ENCODE measurements at places on chromosomes 11 and 22.

- DNase-seq, result peak; percentile 49
These were observed at the start of gene MMP7 for GRCh38 chr11:102530558-102530957. Gene MMP7, minus strand, starts transcription at chr11:102530747. Its CDS starts 47 bp downstream, at chr11:102530700.

- DNase-seq, result peak; percentile 36
These were observed at the start of gene BIK for GRCh38 chr22:43110444-43110926. Gene BIK, plus strand, starts transcription at chr22:43110750. Its CDS starts 13,273 bp downstream, at chr22:43124023.

DNA sequence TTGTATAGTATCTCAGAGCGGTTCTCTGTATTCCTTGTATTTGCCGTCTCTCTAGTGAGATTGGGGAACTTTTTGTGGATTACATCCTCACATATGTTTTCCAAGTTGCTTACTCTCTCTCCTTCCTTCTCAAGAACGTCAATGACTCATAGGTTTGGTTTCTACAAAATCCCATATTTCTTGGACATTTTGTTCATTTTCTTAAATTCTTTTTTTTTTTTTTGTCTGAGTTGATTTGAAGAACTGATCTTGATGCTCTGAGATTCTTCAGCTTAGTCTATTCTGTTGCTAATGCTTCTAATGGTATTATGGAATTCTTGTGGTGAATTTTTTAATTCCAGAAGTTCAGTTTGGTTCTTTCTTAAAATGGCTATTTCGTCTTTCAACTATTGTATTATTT, 28.4 kb upstream of the SLN start:
- DNase-seq, result no peak

- no peak for DNase-seq
These were observed 155.5 kb upstream of the DDI1 start for GRCh38 chr11:103880968-103881367.

- DNase-seq, result peak; percentile 77
These were observed 375.0 kb downstream of the NTM start for GRCh38 chr11:131745405-131745804.

DNA sequence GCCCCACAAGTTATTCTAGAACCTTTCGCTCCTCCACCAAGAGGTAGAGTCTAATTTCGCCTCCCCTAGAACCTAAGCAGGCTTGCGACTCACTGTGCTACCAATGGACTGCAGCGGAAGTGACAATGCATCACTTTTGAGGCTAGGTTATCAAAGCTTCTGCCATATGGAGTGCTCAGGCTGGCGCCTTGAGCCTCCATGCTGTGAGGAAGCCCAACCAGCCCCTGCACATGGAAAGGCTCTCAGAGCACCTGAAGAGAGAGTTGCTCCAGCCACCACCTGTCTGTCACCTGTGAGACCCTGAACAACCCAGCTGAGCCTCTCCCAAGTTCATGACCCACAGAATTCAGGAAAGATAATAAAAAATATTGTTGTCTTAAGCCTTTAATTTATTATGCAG, 29.3 kb upstream of the CBX7 start:
- no peak for DNase-seq

GRCh38 chr11:83410605-83411565, 124.7 kb upstream of the CCDC90B start:
- DNase-seq, result no peak

DNA sequence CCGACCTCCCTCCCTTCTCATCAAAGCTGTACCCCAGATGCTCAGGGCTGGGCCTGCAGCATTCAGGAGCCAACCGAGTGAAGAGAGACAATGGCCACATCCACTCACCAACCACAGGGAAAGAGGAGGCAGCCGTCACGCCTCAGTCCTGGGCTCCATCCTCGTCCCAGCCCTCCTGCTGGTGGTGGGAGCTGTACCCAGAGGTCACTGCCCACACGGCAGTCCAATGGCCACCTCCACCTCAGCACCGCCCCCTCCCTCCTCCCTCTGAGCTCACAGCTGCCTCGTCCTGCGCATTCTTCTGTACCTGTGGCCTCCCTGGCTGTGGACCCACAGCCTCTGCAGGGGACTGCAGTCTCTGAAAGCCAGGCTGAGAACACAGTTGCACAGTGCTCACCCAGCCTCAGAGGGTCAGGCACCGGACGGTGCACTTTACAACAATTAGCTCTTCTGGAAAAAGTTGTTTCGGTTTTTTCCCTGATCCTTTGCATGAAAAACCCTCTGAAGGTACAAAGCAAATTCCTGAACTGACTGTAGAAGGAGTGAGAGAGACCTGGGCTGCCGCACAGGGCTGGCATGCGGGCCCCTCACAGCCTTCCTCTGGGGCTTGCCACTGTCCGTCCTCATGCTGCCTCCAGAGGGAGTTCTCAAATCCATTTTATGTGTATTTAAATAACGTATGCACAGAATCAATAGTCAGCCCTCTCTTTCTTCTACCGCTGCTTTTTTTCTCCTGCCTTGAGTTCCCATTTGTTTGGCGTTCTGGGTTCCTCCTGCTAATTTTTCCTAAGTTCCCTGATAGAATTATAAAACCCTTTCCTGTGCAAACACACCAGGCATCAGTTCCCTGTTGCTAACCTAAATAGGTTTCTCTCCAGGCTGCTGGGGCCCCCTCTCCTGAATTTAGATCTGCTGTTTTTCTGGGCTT, 52.7 kb downstream of the PHF21B start:
- no peak for DNase-seq

Measured in fibroblast of pulmonary artery (primary cell).